ENCODE measurements at places on chromosomes 11 and 22.

DNA sequence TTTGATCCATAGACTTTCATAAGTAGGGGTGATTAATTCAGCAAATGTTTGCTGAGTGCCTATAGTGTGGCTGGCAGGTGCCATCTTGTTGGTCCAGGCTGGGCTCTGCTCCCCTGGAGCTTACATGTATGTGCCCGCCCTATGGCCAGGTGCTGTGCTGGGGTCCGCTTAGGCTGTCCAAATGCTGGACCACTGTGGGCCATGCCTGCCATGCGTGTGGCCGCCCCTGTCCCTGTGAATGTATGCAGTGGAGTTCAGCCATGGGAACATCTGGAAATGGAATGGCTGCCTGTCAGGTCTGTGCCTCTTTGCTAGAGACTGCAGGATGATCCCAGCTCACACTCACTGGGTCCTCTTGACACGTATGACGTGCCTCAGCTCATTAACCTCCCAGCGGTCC lies 594.6 kb downstream of the TBC1D22A start:
- no peak for DNase-seq

- DNase-seq: no peak
Measured at GRCh38 chr11:21353425-21353824, 684.0 kb downstream of the NELL1 start.

DNA sequence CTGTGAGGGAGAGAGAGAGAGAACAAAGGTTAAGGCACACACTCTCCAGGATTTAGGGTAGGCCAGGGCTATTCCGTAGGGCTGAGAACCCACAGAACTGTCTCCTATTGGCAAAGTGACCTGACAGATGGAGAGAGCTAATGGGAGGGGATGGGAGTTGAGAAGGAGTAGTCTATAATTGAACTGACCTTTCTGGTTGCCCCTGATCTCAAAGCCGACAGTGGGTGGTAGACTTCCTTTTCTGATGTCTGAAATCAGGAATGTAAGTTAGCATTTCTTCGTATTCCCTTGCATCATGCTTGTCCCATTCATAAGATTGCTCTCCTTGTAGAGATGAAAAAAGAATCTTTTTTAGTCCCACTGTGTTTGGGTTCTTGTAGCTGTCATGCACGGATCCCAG lies 210.1 kb downstream of the NTM start:
- no peak for DNase-seq

DNA sequence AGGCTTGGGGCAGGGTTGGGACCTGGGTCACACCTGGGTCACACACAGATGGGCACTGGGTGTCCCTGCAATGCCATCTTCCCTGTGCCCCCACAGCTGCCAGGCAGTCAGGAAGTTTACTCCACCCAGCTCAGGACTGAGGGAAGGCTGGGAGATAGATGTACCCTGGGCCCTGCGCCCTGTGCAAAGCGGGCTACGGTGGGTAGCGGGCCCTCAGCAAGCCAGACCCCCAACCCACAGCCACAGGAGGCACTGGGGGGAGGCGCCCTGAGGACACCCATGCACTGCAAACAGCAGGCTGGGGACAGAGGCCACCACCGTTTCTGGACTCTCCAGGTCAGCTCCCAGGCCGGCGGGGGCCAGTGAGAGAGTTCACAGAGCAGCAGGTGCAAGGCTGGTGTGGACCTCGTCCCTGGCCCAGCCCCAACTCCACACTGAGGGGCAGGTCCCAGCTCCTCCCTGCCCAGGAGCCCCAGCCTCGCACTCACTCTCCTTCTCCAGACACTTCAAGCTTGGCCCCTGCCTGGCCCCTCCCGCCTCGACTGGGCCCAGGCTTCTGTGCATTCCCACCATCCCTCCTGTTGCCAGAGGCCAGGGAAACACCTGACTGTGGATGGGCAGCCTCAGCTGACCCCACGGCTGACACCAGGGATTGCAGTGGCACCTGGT lies 4.9 kb downstream of the DUSP8 start:
- DNase-seq: no peak

DNA sequence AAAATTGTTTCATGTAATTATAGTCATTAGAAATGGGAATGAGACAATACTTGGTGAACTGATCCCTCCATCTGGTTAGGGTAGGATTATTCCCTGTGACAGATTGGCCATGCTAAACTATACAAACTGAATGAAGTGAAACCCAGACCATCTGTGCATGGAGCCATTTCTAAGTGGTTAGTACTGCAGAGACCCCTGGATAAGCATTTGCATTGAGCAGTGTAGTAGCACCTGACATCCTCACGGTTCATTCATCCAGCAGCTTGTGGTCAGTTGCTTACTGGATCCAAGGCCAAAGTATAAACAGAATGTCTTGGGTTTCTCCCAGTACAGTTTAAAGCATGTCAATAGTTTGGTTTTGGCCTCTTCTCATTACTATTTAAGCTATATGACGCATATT lies 93.8 kb upstream of the ARHGAP42 start:
- DNase-seq: no peak

- no peak for DNase-seq
Measured at GRCh38 chr11:117874253-117874909, 2.1 kb downstream of the FXYD6 start.
